LHCN-M2 (cell line): ENCODE measurements at places on chromosomes 5 and 9. TPM values are rescaled to one million over a fixed set of nuclear protein-coding genes. Genes with fewer than 3 reads are reported as not detected.

The PLK2 gene
- total RNA-seq: 230 and 273 TPM in 2 replicates

The NFIB gene
- 9.0 and 13.0 TPM in 2 replicates for total RNA-seq

GRCh38 chr9:120477534-120478001, 102.4 kb downstream of the CDK5RAP2 start:
- peak; percentile 92 for DNase-seq

GRCh38 chr5:148002451-148002850, 61.3 kb upstream of the SPINK5 start:
- no peak for DNase-seq

GRCh38 chr5:157431544-157432200, 28.3 kb upstream of the NIPAL4 start:
- DNase-seq: peak; percentile 72

- no peak for DNase-seq
Observed at GRCh38 chr5:132411304-132412013, 41.9 kb downstream of the SLC22A5 start.
